ENCODE measurements at places on chromosomes 7 and 10.
A peak's percentile ranks its signal among the peaks of the same experiment; 100 is the strongest.

DNA sequence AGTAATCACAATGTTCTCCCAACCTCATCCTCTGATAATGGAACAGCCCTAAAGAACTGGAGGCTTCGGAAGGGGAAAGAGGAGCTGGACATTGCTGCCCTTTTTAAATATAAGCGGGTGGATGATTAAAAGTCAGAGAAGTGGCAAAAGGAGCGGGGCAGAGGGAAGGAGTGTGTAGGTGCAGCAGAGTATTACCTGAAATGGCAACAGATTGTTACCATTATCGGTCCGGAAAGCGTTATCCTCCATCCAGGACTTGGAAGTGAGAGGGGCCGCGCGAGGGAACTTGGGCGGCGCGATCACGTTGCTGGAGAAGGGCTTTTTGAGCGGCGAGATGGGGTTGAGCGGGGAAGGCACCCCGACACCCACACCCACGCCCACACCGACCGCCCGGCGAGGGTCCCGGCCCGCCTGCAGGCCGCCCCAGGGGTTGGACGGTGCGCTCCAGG lies 51.7 kb downstream of the CPEB3 start:
- no peak for DNase-seq

- DNase-seq, result no peak
These were observed 77.4 kb upstream of the FRMD4A start for GRCh38 chr10:14408139-14408538.

- peak; percentile 82 for DNase-seq
These were observed 127.4 kb upstream of the AGR3 start for GRCh38 chr7:17009007-17009719.

- DNase-seq, result no peak
These were observed 350.7 kb upstream of the ZMIZ1 start for GRCh38 chr10:78718032-78718572.

DNA sequence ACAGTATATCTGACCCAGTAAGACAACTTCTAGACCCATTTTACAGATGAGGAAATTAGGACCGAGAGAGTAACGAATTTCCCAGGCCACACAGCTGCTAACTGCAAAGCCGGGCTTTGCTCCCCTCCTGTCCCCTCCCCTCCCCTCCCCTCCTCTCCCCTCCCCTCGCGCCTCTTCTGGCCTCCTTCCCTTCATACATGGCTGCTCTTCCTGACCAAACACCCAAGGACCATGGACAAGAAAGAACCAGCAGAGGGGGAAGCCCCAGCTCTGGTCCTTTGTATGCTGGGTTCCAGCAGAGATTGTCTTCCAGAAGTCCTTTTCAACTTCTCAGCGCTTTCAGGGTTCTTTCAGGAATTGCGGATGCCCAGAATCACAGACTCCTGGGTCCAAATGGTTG lies 3.6 kb upstream of the TMEM72 start:
- no peak for DNase-seq
